Central memory CD4-positive, alpha-beta T cell (primary cell): ENCODE measurements at places on chromosomes 16 and 17.

- no peak for DNase-seq
These were observed 60.5 kb downstream of the CMIP start for GRCh38 chr16:81505011-81505661.

- DNase-seq, result no peak
These were observed 63.7 kb downstream of the RPH3AL start for GRCh38 chr17:288802-289356.

- no peak for DNase-seq
These were observed 13.6 kb downstream of the SCGB1C2 start for GRCh38 chr17:151004-151403.

DNA sequence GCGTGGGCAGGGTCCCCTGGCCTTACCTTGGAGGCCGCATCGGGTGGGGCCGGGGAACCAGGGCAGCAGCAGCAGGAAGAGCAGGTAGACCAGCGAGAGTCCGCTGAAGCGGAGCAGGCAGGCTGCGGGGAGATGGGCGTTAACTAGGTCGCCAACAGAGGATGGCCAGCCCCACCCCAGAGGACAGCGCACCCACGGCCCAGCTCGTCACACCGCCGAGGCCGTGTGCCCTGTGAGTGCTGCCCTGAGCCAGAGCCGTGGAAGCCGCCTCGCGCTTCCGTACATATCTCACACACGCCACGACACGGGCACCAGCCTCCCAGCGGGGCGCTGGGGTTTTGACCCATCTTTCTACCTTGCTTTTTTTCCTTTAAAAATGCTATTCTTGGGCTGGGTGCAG is 35.7 kb downstream of the PIEZO1 start:
- no peak for DNase-seq

- DNase-seq, result no peak
These were observed 31.6 kb downstream of the TSC2 start for GRCh38 chr16:2079311-2079800.

GRCh38 chr17:27360507-27360906 is 66.6 kb downstream of the WSB1 start:
- DNase-seq, result no peak
